Natural killer cell treated with Interleukin-12 subunit alpha and Interleukin-12 subunit beta and Interleukin-15 and Interleukin-18, amount 100 ng/mL, for 72 hours (primary cell): ENCODE measurements at places on chromosomes 1 and 21. TPM values are rescaled to one million over a fixed set of nuclear protein-coding genes. Genes with fewer than 3 reads are reported as not detected.

The SIK1 gene
- 16.0 TPM for total RNA-seq

DNA sequence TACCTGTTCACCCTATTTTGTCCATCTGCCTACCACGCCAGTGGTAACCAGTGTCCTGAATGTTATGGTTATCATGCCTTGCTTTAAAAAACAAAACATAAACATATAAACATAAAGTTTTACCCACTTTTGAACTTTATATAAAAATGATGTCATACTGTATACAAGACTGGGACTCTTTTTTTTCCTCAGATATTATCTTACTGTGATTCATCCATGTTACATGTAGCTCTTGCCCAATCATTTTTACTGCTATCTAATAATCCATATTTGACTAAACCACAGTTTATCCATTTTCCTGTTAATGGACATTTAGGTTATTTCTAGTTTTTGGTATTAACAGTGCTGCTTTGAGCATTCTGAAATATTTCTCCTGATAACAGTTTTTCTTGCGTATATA, 78.8 kb downstream of the GPR161 start:
- DNase-seq: no peak
- H3K27ac ChIP-seq: no peak overlapping the region
- no peaks in the 10 kb centered on the region for H3K36me3 ChIP-seq
- H3K27me3 ChIP-seq: no peaks in the 10 kb centered on the region

The CNTN2 gene
- total RNA-seq: not detected

- peaks cover 33% of the 10 kb centered on the region for H3K4me1 ChIP-seq
- no peak for DNase-seq
- no peak overlapping the region for H3K27ac ChIP-seq
- H3K4me3 ChIP-seq: no peak overlapping the region
These were observed 195.1 kb upstream of the SAMSN1 start for GRCh38 chr21:14741256-14741655.

DNA sequence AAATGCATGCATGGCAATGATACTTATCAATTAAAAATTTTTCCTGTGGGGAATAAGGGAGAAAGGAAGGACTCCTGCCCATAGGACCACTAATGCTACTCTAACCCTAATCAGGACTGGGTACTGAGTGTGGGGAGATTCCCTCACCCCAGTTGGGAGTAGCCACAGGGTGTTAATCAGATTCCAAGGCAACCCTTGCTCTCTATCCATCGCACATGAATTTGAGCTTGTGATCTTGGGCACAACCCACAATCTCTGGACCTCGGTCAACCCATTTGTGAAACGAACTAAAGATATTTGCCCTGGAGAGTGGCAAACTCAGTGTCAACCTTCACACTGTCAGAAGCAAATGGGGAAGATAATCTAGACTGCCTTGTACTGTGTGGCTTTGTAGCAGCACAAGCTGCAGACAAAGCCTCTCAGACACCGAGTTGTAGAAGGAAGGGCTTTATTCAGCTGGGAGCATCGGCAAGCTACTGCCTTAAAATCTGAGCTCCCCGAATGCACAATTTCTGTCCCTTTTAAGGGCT, 69.5 kb downstream of the SERINC2 start:
- H3K4me1 ChIP-seq: peaks cover 7% of the 10 kb centered on the region
- no peak overlapping the region for H3K4me3 ChIP-seq
- peak overlapping the region; percentile 43 for H3K27ac ChIP-seq
- H3K36me3 ChIP-seq: peaks cover 4% of the 10 kb centered on the region

DNA sequence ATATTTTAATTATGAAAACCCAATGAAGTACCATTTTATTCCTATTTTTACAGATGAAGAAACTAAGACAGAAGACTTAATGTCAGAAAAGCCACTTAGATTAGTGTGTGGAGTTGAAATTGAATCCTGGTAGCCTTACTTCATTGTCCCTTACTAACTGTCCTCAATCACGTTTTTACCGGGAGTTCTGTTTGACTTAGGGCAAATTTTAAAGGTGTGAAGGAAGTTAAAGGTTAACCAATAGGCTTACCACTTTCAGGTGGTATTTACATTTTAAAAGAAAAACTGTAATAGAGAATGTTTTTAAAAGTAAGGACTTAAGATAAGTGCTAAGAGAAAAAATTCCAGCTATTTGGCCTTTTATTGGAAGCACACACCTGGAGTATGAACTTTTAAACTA, 12.4 kb downstream of the RRP15 start:
- H3K36me3 ChIP-seq: no peaks in the 10 kb centered on the region
- H3K4me1 ChIP-seq: peaks cover 11% of the 10 kb centered on the region
- no peaks in the 10 kb centered on the region for H3K27me3 ChIP-seq
- no peak for DNase-seq
- H3K4me3 ChIP-seq: no peak overlapping the region

GRCh38 chr1:35222322-35223083, 29.6 kb upstream of the SFPQ start:
- peaks cover 5% of the 10 kb centered on the region for H3K27me3 ChIP-seq
- H3K36me3 ChIP-seq: no peaks in the 10 kb centered on the region

- DNase-seq: no peak
- no peak overlapping the region for H3K27ac ChIP-seq
- no peak overlapping the region for H3K4me3 ChIP-seq
These were observed 139.1 kb downstream of the PLA2G4A start for GRCh38 chr1:186967656-186968394.

The NBPF8 gene
- total RNA-seq: 49.8 TPM

The POU3F1 gene
- total RNA-seq: 0.93 TPM

DNA sequence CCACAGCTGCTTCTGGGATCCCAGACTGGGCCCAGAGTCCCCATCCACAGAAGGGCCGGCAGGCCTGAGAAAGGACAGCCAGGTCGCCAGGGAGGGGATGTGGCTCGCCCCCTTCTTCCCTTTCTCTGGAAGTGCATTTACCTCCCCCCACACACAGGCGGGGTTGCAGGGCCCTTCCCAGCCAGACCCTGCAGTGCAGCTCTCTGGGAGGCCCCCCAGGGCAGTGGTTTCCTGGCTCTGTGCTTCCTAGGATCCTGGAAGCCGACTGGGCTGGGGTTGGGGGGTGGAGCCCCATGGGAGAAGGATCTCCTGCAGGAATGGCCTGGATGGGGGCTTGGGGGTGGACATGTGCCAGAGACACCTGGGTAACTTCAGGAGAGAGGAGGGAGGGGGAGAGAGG, 4.2 kb upstream of the COL6A1 start:
- peaks cover 13% of the 10 kb centered on the region for H3K4me1 ChIP-seq
- no peak for DNase-seq
- H3K27me3 ChIP-seq: peaks cover 15% of the 10 kb centered on the region
- no peak overlapping the region for H3K4me3 ChIP-seq

- no peaks in the 10 kb centered on the region for H3K27me3 ChIP-seq
- no peaks in the 10 kb centered on the region for H3K36me3 ChIP-seq
- H3K27ac ChIP-seq: peak overlapping the region; percentile 90
- peak; percentile 63 for DNase-seq
These were observed 23.1 kb upstream of the TNFRSF1B start for GRCh38 chr1:12143631-12144155.
